ENCODE measurements at places on chromosomes 5 and 9.

- DNase-seq: no peak
These were observed 452.7 kb upstream of the CDH9 start for GRCh38 chr5:27491047-27491446.

DNA sequence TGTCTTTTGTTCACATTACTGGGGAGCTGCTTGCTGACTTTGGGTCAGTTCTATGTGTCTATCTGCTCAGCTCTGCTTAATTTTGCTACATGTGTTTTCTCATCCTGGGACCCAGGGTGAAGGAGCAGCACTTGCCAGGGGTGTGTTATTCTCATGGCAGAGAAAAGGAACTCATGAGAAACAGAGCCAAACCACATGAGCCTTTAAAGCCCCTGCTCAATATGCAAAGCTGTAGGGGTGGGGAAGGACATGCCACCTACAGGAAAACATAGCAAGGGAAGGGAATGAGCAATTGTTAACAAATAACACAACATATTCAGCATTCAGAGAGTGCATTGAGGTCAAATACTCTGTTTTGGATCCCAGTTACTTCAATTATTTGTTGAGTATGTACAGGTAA, 290.9 kb downstream of the CDK5RAP2 start:
- no peak for DNase-seq

DNA sequence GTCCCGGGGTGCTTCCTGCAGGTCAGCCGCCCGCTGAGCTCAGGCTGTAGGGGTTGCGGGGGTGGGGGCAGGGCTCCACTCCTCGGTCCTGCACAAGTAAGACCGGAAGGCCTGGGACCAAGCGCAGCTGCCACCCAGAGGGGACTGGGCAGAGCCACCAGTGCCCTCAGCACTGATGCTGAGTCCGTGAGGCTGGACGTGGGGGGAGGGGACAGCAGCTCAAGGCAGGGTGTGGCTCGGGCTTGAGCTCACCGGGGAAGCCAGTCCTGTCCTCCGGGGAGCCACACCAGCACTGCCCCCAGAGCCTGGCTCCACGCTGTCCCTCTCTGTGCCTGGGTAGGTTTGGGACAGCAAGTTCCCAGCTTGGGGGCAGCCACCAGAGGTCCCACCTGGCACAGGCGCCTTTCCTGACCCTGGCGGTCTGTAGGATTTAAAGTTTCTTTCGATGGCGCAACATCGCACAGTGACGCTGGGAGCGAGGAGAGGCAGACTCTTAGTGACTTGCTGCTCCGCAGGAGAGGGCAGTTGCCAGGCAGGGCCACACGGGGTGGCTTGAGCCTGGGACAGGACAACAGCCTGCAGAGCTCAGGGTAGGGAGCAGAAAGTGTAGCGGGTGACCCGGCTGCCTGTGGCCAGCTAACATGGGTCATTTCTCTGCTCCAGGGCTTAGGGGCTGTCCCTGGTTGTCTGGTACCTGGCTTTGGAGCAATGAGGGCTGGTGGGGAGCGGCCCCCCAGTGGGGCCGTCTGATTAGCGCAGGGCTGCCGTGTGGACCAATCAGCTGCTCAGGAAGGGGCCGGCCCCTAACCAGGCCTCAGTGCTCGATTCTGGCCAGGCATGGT, 5.7 kb downstream of the LCN1 start:
- DNase-seq: no peak

- DNase-seq: no peak
These were observed 3.7 kb downstream of the TLN1 start for GRCh38 chr9:35728041-35728971.

GRCh38 chr9:114061292-114061691, 16.8 kb downstream of the AMBP start:
- DNase-seq: no peak

DNA sequence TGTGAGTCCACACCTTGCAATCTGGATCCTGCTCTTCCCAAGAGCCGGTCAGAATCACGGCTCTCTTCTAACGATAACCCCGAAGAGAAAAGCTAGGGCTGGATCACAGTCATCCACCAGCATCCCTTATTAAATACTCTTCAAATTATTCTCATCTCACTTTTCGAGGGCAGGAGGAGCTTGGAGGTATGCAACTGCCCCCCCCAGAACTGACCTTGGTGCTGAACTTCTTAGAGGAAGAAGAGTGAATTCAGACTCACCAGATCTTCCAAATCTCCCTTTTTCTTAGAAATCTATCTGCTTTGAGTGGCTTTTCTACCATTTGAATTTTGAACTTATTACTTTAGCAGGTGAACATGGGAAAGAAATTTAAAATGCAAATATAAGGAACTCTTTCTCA, 75.7 kb downstream of the MED10 start:
- DNase-seq: no peak

All from activated CD4-positive, alpha-beta T cell treated with anti-CD3 and anti-CD28 coated beads, Interleukin-2, amount 50 U/mL, for 24 hours (primary cell).